ENCODE measurements at places on chromosomes 13 and 19.

- no peak for DNase-seq
Measured at GRCh38 chr19:12350890-12351197, 14.6 kb downstream of the ZNF442 start.

GRCh38 chr13:73956795-73957408, 177.3 kb downstream of the KLF12 start:
- no peak for DNase-seq

- no peak for DNase-seq
Measured at GRCh38 chr13:71838842-71839241, 28.2 kb downstream of the DACH1 start.

DNA sequence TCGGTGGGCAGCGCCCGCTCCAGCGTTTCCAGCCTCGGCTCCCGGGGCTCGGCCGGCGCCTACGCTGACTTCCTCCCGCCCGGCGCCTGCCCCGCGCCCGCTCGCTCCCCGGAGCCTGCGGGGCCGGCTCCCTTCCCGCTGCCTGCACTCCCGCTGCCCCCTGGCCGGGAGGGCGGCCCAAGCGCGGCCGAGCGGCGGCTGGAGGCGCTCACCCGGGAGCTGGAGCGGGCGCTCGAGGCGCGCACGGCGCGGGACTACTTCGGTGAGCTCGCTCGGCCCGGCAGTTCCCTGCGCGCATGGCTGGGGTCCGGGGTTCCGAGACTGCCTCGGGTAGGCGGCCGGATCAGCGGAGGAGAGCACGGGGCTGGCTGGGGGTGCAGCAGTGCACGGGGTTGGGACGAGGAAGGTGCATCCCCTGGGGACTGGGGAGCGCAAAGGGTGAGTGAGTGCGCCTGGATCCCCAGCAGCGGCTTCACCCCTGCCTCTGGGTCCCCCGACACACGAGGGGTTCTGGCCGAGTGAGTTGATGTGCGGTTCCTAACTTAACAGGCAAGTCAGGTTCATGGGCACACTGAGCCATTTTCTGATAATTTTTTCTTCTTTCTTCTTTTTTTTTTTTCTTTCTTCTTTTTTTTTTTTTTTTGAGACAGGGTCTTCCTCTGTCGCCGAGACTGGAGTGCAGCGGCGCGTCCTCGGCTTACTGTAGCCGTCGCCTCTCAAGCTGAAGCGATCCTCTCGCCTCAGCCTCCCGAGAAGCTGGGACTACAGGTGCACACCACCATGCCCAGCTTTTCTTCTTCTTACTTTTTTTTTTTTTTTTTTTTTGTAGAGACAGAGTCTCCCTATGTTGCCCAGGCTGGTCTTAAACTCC, 1.1 kb downstream of the WTIP start:
- DNase-seq = no peak

- DNase-seq = no peak
Measured at GRCh38 chr13:109394311-109394988, 391.9 kb downstream of the IRS2 start.

Data from nucleus accumbens (tissue), 56 donors.